ENCODE measurements at places on chromosomes 4 and X.

- no peak for DNase-seq
These were observed 21.4 kb upstream of the PPP2R2C start for GRCh38 chr4:6493658-6494304.

GRCh38 chr4:17535242-17535641 is 20.3 kb downstream of the CLRN2 start:
- no peak for DNase-seq

DNA sequence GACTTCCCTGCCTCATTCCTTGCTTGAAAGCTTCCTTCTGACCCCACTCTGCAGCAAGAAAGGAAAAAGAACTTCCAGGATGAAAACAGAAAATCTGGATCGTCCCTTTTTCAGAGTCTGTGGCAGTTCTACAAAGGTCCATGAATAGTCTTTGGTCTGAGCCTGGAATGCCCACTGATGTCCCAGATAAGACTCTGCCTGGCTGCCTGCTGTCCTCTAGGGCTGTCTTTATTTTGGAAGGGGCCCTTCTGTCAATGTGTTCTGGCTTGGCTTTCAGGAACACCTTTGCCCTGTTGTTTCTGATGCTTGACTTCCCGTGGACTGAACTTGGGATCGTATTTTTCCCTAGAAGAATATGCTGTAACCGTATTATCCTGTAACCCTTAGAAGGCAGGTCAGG is 114.7 kb upstream of the LNX1 start:
- no peak for DNase-seq

- no peak for DNase-seq
These were observed 54.1 kb downstream of the ATRX start for GRCh38 chrX:77731821-77732419.

GRCh38 chr4:26613237-26613636 is 29.4 kb downstream of the TBC1D19 start:
- DNase-seq: no peak
